ENCODE measurements at places on chromosomes 4 and X. TPM values are rescaled to one million over a fixed set of nuclear protein-coding genes. Genes with fewer than 3 reads are reported as not detected.
A peak's percentile ranks its signal among the peaks of the same experiment; 100 is the strongest.

- no peak for DNase-seq
These were observed 354.9 kb downstream of the RPA4 start for GRCh38 chrX:97238632-97239031.

GRCh38 chr4:176563591-176563990, 229.1 kb downstream of the VEGFC start:
- peak; percentile 62 for DNase-seq

DNA sequence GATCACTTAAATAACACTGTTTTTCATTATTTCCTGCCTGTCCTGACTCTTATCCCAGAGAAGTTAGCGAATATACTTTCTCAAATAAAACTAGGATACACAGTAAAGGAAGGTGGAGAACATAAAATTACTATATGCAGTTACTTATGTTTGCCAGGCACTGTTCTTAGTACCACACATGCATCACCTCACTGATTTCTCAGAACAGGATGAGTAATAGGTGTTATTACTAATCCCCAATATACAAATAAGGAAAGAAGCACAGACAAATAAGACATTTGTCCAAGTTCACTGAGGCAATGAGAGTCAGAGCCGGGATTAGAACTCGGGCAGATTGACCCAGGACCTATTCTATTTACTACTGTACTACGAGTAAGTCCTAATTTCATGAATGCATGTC, 91.7 kb downstream of the CORIN start:
- DNase-seq: no peak

- no peak for DNase-seq
These were observed 558.9 kb upstream of the TENM3 start for GRCh38 chr4:181684310-181684709.

- no peak for DNase-seq
These were observed 275.0 kb downstream of the ANTXR2 start for GRCh38 chr4:79798047-79798446.

JCHAIN gene
- total RNA-seq: 1.0 TPM

BMPR1B gene
- 42.5 TPM for total RNA-seq

GDPD2 gene
- total RNA-seq: 1.5 TPM

HHIP gene
- total RNA-seq: 4.4 TPM

Measured in tongue (tissue), 3 donors.